Adrenal gland (tissue), 19 donors: ENCODE measurements at places on chromosomes 1 and 21. TPM values are rescaled to one million over a fixed set of nuclear protein-coding genes. Genes with fewer than 3 reads are reported as not detected.

CIART gene
- total RNA-seq: 7.9 TPM

- H3K27ac ChIP-seq: no peak overlapping the region
- no peak for DNase-seq
- H3K4me3 ChIP-seq: no peak overlapping the region
- H3K36me3 ChIP-seq: no peaks in the 10 kb centered on the region
- H3K27me3 ChIP-seq: no peaks in the 10 kb centered on the region
- H3K4me1 ChIP-seq: no peaks in the 10 kb centered on the region
Observed at GRCh38 chr1:187848321-187848720, 1019.6 kb downstream of the PLA2G4A start.

DNA sequence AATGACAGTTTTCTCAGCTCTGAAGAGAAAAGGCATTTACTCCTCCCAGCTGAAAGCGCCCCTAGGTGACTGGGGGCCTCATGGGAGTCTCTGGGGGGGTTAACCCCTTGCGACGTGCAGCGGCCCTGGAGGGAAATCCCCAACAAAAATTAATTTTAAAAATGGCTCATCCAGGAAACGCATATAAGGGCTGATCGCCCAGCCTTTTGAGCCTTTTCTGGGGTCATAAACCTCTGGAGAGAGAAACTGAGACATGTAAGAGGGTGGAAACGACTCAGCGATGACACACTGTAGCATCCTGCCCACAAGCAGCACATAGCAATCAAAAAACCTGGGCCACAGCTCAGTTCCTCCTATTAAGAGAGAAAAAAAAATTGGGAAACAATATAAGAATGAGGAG, 20.4 kb upstream of the HPDL start:
- H3K27me3 ChIP-seq: no peaks in the 10 kb centered on the region
- no peak overlapping the region for H3K27ac ChIP-seq
- no peak overlapping the region for H3K4me3 ChIP-seq
- peaks cover 9% of the 10 kb centered on the region for H3K4me1 ChIP-seq
- no peaks in the 10 kb centered on the region for H3K36me3 ChIP-seq

DNA sequence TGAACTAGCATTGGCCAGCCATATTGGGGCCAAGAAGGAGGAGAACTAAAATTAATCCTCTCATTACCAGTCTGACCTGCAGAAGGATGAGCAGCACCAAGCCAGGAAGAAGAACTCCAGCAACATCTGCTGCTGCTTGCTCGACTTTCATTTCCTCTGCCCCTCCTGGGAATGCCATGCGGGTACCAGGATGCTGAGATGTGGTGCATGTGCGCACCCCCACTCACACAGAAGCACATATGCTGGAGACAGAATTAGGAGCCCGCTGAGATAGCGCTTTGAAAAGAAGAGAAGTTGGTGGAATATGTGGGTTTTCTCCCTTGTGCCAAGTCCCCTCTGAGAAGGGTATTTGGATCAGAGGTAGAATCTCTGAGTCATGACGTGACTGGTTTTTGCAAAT, 70.4 kb downstream of the PLXNA2 start:
- H3K4me3 ChIP-seq: no peak overlapping the region
- H3K27ac ChIP-seq: no peak overlapping the region
- H3K4me1 ChIP-seq: no peaks in the 10 kb centered on the region
- H3K36me3 ChIP-seq: no peaks in the 10 kb centered on the region
- DNase-seq: no peak

GRCh38 chr21:39108291-39109162, 74.7 kb downstream of the PSMG1 start:
- DNase-seq: no peak
- H3K27me3 ChIP-seq: no peaks in the 10 kb centered on the region
- H3K4me3 ChIP-seq: no peak overlapping the region
- H3K27ac ChIP-seq: no peak overlapping the region
- no peaks in the 10 kb centered on the region for H3K36me3 ChIP-seq

VANGL2 gene
- 0.78 TPM for total RNA-seq

PTGER3 gene
- 9.6 TPM for total RNA-seq

DNA sequence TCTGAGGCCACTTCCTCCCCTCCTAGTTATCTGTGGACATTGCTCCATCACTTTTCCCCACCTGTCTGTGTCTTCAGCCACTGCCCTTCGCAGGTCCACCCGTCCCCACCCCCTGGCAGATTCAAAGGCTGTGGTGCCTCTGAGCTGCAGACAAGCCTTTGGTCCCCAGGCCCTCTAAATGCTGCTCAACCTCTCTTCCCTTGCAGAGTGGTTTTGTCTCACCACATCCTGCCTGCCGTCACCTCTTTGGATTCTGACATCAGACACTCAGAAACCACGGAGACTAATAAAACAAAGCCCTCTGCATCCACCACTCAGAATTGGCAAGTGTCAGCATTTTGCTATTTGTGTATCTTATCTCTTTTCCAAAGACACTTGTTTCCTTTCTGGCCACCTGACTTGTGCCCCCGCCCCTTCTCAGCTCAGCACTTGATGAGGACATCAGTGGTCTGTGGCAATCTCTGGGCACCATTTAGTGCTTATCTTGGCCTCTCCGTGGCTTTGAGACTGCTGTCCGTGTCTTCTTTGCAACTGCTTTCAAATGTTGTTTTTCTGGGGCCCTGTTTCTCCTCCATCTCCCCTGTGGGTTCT, 7.7 kb downstream of the CNIH3 start:
- no peak for DNase-seq
- H3K27ac ChIP-seq: no peak overlapping the region
- no peaks in the 10 kb centered on the region for H3K27me3 ChIP-seq
- H3K36me3 ChIP-seq: no peaks in the 10 kb centered on the region
- no peaks in the 10 kb centered on the region for H3K4me1 ChIP-seq

GRCh38 chr1:109776206-109776835, 12.6 kb upstream of the EPS8L3 start:
- H3K4me1 ChIP-seq: no peaks in the 10 kb centered on the region
- H3K27me3 ChIP-seq: no peaks in the 10 kb centered on the region
- DNase-seq: no peak
- no peak overlapping the region for H3K27ac ChIP-seq
- no peaks in the 10 kb centered on the region for H3K36me3 ChIP-seq
- H3K4me3 ChIP-seq: no peak overlapping the region

SYDE2 gene
- 5.9 TPM for total RNA-seq

EPHX1 gene
- total RNA-seq: 1,815 TPM

GRCh38 chr1:66271216-66271903, 262.6 kb upstream of the SGIP1 start:
- no peaks in the 10 kb centered on the region for H3K36me3 ChIP-seq
- H3K4me1 ChIP-seq: peaks cover 12% of the 10 kb centered on the region
- DNase-seq: peak; percentile 62
- H3K27me3 ChIP-seq: no peaks in the 10 kb centered on the region
- H3K27ac ChIP-seq: no peak overlapping the region

DNA sequence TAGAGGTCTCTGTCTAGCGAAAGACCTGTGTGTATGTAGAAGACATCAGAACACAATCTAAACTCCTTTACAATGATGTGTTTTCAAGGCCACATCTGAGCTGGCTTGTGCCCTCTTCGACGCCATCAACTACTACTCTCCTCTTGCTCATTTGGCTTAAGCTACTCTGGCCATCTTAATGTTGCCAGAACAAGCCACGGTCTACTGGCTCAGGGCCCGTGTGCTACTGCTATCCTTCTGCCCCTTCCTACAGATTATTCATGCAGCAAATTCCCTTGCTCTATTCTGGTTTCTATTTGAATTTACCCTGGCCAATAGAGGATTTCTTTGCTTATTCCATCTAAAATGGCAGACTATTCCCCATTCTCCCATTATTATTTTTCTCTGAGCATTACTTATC, 121.7 kb downstream of the ZZZ3 start:
- H3K4me1 ChIP-seq: peaks cover 5% of the 10 kb centered on the region
- H3K4me3 ChIP-seq: no peak overlapping the region
- no peak for DNase-seq

TMIGD3 gene
- 15.9 TPM for total RNA-seq

- H3K4me3 ChIP-seq: no peak overlapping the region
- no peak for DNase-seq
- no peaks in the 10 kb centered on the region for H3K36me3 ChIP-seq
- no peaks in the 10 kb centered on the region for H3K4me1 ChIP-seq
- H3K27me3 ChIP-seq: peaks cover 22% of the 10 kb centered on the region
Observed at GRCh38 chr1:239382666-239383065, 3.7 kb upstream of the CHRM3 start.

DNA sequence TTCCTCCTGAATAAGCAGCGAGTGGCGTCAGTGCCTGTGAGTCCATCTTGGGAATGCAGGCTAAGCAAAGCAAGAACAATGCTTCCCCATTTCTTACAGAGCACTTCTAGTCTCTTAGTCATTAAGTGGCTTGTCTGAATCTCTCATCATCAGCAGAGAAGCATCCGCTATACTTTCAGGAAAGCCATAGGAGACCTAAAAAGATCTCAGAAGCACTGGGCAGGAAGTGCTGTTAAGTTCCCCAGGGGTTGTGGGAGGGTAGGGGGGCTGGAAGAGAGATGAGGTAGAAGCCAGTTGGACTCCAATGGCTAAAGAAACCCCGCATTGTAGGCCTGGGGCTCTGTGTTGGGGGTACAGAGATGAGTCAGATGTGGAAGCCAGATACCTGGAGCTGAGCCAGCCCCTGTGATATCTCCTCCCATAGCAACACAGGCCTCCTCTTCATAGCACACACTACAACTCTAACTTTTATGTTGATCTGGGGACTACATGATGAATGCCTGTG, 44.9 kb downstream of the SYT6 start:
- H3K27ac ChIP-seq: peak overlapping the region; percentile 38
- no peak overlapping the region for H3K4me3 ChIP-seq
- no peaks in the 10 kb centered on the region for H3K27me3 ChIP-seq
- H3K4me1 ChIP-seq: peaks cover 7% of the 10 kb centered on the region
- H3K36me3 ChIP-seq: no peaks in the 10 kb centered on the region

DNA sequence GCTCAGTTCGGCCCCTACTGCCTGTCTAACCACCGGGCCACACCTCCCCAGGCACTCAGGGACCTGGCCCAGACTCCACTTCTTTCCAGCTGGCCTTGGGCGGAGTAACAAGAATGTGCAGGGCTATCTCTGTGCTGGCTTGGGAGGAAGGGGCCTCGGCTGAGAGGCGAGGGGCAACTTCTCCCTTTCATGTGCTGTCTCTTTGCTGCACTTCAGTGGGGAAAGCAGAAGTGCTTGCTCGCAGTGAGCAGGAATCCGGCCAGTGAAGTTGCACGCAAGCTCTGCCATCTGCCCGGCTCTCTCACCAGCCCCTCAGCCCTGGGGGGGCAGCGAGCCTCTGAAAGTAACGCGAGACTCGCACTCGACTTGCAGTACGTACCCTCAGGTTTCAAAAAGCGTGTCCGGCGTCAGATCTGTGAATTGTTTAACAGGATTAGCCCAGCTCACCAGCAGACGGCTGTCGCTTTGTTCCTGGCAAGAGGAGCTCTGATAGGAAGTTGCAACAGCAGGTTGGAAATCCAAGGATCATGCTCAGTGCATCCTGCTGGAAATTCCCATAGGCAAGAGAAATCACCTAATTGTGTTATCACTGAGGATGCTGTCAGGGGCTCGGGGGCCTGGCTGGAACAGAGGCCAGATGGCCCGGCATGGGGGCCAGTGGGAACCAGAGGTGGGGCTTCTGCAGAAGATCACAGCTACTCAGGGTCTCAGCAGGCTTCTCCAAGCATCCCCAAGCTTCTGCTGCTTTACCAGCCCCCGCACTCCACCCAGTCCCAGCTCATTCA, 221.1 kb downstream of the NPHP4 start:
- H3K36me3 ChIP-seq: no peaks in the 10 kb centered on the region
- no peak overlapping the region for H3K4me3 ChIP-seq
- H3K27ac ChIP-seq: no peak overlapping the region
- peaks cover 14% of the 10 kb centered on the region for H3K4me1 ChIP-seq
- peak; percentile 65 for DNase-seq

CYP4X1 gene
- total RNA-seq: 0.83 TPM

GRCh38 chr1:75522389-75522788, 88.5 kb downstream of the SLC44A5 start:
- peak; percentile 74 for DNase-seq
- H3K4me1 ChIP-seq: peaks cover 14% of the 10 kb centered on the region
- no peak overlapping the region for H3K27ac ChIP-seq
- H3K36me3 ChIP-seq: no peaks in the 10 kb centered on the region
- no peaks in the 10 kb centered on the region for H3K27me3 ChIP-seq

DNA sequence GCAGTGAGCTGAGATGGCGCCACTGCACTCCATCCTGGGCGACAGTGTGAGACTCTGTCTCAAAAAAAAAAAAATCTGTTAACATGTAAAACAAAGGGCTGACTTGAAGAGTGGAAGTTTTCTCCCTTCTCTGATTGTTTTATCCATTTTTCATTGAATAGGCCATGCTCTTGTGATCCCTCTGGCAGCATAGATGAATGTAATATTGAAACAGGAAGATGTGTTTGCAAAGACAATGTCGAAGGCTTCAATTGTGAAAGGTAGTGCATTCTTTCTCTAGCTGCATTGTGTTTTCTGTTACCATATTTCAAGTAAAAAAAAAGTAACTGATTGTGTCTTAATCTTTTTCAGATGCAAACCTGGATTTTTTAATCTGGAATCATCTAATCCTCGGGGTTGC, 69.6 kb upstream of the LAMC2 start:
- no peaks in the 10 kb centered on the region for H3K27me3 ChIP-seq
- no peak for DNase-seq
- no peaks in the 10 kb centered on the region for H3K36me3 ChIP-seq
- H3K27ac ChIP-seq: no peak overlapping the region
- H3K4me3 ChIP-seq: no peak overlapping the region

CAMK2N1 gene
- total RNA-seq: 31.4 TPM

DNA sequence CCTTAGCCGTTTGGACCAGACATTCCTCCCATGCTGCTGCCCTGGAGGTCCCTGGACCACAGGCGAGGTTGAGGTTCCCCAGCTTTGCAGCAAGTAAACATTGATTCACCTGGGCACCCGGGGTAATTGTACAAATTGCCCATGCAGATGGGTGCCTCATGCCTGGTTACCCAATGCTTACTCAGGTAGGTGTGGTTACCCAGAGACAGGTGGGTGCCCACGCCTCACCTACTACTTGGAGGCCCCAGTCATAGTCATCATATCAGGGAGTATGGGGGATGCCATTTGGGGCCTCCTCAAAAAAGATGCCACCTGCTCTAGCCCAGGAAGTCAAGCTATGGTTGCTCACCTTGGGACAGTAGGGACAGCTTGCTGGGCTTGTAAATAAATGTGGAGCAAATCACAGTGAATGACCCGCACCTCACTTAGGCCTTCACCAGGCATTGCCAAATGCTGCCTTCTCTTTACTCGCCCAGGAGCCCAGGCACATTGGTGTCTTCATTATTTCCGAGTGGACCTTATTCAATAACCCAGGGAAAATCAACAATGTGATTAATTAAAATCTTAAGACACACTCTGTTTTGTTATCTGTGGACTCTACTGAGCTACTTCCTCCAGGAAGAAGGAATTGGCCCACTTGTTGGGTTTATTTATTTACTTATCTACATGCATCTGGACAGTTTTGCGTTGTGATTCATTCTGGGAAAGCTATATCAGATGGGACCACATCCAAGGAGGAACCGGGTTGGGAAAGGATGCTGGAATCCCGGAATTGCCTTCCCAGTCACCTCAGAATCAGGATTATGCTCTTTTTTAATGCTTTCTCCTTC, 35.6 kb upstream of the GRHL3 start:
- H3K4me1 ChIP-seq: no peaks in the 10 kb centered on the region
- H3K27me3 ChIP-seq: no peaks in the 10 kb centered on the region
- DNase-seq: peak; percentile 58
- H3K4me3 ChIP-seq: no peak overlapping the region
- no peak overlapping the region for H3K27ac ChIP-seq

EFNA1 gene
- 9.9 TPM for total RNA-seq

- H3K4me1 ChIP-seq: peaks cover 30% of the 10 kb centered on the region
- DNase-seq: no peak
- H3K27ac ChIP-seq: peak overlapping the region; percentile 79
Observed at GRCh38 chr1:9164919-9165318, 36.0 kb upstream of the GPR157 start.

RGS8 gene
- total RNA-seq: 1.2 TPM

SLC9C2 gene
- not detected for total RNA-seq

OLFML3 gene
- 42.4 TPM for total RNA-seq

PROX1 gene
- 77.8 TPM for total RNA-seq

KCNJ15 gene
- total RNA-seq: 1.8 TPM
